ENCODE measurements at places on chromosomes 6 and 20.

GRCh38 chr20:44610313-44610962, 28.1 kb downstream of the PKIG start:
- DNase-seq, result no peak

- no peak for DNase-seq
These were observed 522.0 kb upstream of the GJE1 start for GRCh38 chr6:141610741-141611140.

GRCh38 chr6:143970456-143971218, 37.4 kb downstream of the PLAGL1 start:
- no peak for DNase-seq

GRCh38 chr6:99151634-99152346, 197.7 kb downstream of the FAXC start:
- peak; percentile 1 for DNase-seq

DNA sequence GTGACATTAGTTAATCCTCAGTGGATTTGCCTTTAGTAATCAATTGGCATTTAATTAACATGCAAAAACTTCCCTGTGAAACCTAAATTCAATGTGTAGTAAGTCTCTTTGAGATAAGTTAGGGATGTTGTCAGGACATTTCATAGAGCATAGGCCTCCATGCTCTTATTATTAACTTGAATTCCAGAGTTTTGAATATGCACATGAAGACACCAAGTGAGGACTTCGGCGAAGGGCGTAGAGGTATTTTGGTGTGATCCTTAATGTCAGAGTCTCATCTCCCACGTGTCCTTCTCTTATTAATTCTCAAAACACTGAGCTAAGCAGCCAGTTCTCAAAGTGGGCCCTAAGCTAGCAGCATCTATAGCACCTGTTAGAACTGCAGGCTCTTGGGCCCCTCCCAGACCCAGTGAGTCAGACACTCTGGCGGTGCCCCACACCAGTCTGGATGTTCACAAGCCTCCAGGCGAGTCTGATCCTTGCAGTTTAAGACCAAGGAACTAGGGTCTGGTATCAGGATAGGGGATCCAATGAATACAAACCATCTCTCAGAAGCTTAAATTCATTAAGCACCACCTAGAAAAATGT, 292.1 kb downstream of the QKI start:
- no peak for DNase-seq

- DNase-seq, result no peak
These were observed 7.8 kb upstream of the MUC22 start for GRCh38 chr6:31002471-31002870.

DNA sequence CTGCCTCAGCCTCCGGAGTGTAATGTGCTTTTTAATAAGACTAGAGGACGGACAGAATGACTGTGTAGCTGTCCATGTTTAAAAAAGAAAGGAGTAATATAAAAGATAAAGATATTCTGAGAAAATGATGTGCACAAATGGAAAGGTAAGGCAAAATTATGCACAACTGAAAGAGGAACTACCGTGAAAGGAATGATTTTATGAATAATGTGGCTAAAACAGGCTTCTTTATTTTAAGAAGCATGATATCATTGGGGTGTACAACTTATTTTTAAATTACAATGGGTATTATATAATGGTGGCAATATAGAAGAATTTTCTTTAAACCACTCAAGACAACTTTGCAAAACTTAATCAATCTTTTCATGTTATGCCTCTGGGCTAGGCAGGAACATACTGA, 78.1 kb downstream of the FIG4 start:
- no peak for DNase-seq

DNA sequence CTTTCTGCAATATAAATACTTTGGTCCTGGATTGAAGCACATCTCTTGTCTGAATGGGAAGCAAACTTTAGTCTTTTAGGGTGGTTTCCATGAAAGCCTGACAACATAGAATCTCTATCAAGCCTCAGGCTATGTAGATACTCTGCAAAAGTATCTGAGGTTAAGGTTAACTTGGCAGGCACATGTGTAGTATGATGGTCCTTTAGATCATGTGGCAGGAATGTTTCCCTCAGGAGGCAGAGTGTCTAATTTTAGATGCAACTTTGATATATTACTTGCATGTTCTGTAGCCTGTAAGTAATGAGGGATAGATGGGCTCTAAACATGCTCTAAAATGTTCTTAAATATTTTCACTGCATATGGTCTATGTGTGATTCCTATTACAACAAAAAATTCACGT, 8.2 kb downstream of the MYB start:
- no peak for DNase-seq

- DNase-seq, result no peak
These were observed 449.5 kb downstream of the PLCB1 start for GRCh38 chr20:8581446-8582183.

DNA sequence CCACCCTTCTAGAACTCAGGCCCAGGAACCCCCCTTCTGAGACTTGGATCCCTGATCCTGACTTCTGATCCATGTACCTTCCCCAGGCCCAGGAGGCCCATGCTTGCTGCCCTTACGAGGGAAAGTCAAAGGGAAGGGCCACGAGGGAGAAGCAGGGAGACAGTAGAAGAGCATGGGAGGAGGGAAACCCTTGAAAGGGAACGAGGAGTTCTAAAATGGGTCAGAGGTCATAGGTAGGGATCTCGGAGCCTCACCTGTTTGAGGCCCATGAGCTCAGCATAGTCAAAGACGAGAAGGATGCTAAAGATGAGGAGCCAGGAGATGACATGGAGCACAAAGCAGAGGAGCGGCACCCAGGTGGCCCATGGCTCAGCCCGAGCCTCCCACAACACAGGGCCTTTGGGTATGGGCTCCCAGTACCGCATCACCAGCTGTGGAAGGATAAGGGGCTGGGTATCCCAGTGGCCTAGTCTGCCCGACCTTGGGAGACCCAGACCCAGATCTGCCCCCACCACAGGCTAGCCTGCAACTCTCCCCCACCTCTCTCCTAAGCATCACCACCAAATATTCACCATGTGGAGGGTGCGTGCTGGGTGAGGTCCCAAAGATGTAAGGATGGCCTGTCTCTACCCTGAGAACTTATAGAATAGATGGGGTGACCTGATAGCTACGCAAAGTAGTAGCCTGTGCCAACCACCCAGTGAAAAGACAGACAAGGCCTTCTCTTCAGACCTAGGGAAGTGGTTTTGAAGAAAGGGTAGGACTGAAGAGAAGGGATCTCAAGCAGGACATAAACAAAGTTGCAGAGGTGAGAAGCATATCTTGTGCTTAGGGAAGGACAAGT, 1.5 kb downstream of the NRM start:
- DNase-seq, result no peak
